ENCODE measurements at places on chromosomes 11 and 22.
A peak's percentile ranks its signal among the peaks of the same experiment; 100 is the strongest.

DNA sequence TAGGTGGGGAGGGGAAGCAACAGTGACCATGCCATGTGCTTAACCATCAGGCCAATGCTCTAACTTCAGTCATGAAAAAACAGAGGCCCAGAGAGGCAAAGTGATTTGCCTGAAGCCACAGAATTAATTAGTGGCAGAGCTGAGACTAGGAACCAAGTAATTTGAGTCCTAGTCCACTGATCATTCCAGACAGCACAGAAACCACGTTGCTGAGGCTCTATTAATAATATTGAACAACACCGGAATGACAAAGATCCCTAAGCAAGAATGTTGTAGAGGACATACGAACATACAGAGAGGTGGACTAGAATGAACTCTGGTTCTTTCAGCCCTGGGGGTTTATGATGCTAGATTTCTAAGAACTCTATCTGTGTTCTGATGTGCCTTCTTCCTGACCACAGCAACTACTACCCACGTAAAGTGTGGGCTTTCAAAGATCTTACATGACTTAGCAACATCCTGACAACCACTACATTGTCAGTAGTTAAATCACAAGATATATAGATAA is 92.3 kb downstream of the GAB2 start:
- no peak for DNase-seq

DNA sequence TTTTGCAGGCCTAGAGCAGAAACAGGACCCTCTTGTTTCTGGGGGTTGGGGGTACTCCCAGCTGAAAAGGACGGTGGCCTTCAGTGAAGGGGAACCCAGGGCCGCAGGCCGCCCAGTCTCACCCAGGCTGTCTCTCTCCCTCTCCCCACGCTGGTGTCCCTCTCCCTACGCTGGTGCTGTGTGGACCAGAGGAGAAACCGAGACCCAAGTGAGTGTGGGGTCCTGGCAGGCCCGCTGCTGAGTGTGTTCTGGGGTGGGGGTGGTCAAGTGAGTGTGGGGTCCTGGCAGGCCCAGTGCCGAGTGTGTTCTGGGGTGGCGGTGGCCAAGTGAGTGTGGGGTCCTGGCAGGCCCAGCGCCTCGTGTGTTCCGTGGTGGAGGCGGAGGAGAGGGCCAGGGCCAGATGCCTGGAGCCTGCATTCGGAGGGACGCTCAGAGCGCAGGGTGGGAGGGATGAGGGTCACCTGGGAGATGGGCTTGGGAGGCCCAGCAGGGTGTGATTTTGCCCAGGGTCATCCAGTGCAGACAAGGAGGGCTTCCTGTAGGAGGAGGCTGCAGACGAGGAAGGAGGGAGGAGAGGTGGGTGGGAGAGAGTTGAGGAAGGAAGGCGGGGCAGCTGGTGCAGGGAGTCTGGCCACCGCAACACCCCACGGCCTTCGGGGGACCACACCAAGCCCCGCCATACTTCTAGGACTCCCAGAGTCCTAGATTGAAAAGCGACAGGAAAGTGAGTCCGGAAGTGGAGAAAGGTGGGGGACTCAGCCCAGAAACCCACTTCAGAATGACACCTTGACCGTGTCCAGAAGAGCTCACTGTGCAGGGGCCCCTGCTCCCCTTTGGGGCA is 10.3 kb downstream of the TNNT3 start:
- no peak for DNase-seq

DNA sequence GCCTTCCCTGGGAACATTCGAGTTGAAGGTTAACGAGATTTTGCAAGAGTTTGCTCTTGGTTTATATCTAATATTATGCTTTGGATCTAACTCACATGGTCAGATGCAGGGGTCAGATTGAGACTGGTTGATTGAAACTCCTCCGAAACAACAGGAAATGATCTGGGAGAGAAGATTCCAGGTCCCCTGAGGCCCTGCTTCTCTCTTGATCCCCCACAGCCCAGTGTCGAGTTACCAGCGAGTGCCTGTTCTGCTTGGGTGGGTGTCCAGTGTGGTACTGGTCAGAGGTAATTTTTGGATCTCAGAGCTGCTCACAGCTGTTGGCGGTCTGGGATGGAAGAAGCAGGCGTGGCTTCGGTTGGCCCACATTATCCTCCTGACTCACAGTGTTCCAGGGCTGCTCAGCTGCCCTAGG is 9.2 kb downstream of the FBLN1 start:
- DNase-seq: peak; percentile 62

DNA sequence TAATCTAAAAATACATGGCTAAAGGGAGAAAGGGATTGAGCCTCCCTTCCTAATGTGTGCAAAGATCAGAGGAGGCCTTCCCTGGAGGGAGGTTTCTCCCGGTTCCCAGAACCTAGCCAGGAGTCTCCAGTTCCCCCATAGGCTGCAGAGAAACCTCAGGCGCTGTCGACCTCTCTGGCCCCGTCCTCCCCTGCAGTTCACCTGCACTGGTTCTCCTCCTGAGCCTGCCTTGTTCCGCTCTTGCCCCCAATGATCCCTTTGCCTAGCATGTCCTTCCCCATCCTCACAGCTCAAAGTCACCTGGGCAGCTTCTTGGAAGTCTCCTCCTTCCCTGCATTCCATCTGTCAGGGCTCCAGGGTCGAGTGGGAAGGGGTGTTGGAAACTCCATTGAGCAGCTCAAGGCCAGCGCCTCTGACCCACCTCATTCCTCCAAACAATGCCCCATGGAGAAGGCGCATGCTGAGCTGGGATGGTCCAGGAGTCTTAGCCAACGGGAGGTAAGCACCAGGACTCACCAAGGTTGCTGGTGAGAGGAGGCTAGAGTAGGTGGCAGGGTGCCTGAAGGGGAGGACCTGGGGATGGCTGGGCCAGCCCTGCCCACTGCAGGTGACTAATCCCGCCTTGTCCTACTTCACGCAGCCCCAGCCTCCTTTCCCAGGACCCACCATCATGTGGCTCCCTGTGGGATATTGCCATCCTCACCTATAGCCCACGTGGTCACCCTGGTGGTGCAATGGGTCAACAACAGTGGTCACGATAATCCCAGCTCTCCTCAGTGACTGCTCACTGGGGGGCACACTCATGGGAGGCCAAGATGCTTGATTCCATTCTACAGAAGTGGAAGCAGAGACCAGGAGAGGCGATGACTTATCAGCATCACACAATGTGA is 15.4 kb downstream of the RSPH14 start:
- DNase-seq: no peak

- no peak for DNase-seq
Observed at GRCh38 chr11:122723576-122723975, 68.1 kb downstream of the UBASH3B start.

GRCh38 chr11:11937957-11938356 is 70.5 kb downstream of the DKK3 start:
- DNase-seq: peak; percentile 45

- DNase-seq: no peak
Observed at GRCh38 chr11:104175769-104176168, 11.8 kb upstream of the PDGFD start.

DNA sequence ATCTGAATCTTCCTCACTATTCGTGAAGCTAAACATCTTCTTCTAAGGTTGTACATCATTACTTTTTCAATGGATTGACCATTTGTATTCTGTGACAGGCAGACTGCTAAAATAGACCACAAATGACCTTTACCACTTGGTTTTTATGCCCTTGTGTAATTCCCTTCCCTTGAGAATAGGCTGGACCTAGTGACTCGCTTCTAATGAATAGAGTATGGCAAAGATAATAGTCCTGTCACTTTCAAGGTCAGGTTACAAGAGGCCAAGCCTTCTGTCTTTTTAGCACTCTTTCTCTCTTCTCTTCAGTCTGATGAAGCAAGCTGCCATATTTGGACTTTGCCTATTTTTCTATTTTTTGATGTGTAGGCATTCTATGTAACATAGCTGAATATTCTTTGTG is 492.9 kb downstream of the SOX6 start:
- DNase-seq: no peak

GRCh38 chr22:19419086-19419463 is 12.5 kb downstream of the HIRA start:
- no peak for DNase-seq

DNA sequence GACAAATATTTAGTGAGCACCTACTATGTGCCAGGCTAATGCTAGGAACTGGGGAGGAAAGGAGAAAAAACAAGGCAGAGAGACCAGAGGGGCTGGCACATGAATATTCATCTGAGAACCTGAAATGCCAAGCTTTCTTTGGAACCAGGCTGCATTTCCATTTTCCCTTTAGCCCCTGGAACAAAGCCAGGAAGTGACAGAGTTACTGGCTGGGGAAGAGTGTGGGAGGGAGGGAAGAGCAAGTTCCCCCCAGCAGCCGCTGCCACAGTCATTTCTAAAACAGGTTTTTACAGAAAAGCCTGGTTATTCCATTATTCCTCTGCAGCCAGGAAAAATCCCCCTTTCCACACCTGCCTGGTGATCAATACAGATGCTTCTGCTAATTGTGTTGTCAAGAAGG is 97.0 kb downstream of the SPON1 start:
- peak; percentile 26 for DNase-seq

DNA sequence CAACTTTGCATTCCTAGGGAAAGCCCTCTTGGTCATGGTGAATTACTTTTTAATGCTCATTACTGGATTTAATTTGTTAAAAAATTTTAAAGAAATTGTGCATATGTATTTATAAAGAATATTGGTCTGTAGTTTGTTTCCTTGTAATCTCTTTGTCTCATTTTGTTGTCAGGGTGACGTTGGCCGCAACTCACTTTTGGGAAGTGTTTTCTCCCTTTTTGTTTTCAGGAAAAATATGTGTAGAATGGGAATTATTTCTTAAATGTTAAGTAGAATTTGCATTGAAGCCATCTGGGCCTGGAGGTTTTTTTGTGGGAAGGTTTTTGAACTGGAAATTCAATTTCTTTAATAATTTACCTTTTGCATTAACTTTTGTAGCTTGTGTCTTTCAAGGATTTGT is 149.1 kb downstream of the UVRAG start:
- no peak for DNase-seq

- no peak for DNase-seq
Observed at GRCh38 chr11:72838691-72839305, 24.6 kb downstream of the ATG16L2 start.

DNA sequence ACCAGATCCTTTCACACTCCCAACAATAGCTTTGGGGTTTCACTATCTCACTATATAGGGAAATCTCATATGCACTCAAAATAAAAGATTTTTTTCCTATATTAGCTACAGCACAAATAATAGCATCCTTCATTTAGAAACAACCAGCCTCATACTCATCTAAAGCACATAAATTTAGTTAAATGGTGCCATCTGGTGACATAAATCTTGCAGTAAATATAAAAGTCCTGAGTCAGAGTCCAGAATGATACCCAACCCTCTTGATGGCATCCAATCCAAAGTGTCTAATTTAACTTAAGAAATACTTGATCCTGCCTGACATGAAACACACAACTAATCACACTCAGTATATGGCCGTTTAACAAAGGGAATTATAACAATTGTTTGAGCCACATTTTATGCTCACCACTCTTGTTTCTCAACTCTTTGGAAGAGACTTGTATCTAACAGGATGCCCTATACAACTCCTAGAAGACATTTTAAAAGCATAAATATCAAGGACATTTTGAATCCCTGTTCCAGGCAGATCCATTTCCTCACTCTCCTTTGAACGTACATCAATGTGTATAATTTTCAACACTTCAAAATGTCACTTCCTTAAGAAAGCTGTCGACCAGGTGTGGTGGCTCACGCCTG is 36.2 kb downstream of the DLG2 start:
- peak; percentile 49 for DNase-seq

- no peak for DNase-seq
Observed at GRCh38 chr11:69686856-69687255, 11.7 kb upstream of the LTO1 start.

DNA sequence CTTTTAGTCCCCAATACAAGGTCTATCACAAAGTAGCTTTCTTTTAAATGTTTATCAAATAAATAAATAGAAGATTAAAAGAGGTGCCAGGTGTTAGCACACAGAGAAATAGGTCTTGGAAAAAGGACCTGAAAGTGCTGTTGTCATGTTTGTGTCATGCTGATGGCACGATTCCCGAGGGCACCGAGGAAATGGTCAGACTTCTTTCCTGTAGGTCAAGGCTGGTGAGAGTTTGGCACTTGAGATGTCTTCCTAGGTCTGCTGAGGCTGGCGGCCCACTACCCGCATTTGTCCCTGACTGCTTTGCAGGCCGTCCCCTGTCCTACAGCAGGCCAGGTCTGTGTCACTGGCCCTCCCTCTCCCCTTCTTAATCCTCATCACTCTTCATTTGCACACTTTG is 112.1 kb downstream of the ATXN10 start:
- no peak for DNase-seq

GRCh38 chr11:33531743-33532181 is 168.9 kb downstream of the C11orf91 start:
- peak; percentile 20 for DNase-seq

- DNase-seq: peak; percentile 35
Observed at GRCh38 chr22:37675930-37676735, 697 bp downstream of the LGALS1 start.

GRCh38 chr11:8839957-8840945 is 70.7 kb upstream of the AKIP1 start:
- DNase-seq: peak; percentile 75

DNA sequence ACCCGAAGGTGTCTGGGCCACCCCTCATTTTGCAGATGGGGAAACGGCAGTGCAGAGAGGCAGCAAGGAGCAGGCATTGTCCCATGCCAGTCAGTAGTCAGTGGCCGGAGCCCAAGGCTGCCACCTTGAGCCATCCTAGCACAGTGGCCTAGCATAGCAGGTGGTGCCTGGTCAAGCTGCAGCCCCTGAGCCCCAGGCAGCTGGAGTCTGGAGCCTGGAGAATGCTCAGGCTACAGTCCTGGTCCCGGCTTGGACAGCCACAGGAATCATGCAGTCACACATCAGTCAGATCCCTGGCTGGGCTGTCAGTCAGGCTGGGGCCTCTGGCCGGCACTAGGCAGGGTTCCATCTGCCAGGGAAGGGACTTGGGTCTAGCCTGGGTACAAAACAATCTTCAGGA is 18.6 kb downstream of the KCNC1 start:
- no peak for DNase-seq

- no peak for DNase-seq
Observed at GRCh38 chr11:75905434-75905833, 90.4 kb downstream of the UVRAG start.

DNA sequence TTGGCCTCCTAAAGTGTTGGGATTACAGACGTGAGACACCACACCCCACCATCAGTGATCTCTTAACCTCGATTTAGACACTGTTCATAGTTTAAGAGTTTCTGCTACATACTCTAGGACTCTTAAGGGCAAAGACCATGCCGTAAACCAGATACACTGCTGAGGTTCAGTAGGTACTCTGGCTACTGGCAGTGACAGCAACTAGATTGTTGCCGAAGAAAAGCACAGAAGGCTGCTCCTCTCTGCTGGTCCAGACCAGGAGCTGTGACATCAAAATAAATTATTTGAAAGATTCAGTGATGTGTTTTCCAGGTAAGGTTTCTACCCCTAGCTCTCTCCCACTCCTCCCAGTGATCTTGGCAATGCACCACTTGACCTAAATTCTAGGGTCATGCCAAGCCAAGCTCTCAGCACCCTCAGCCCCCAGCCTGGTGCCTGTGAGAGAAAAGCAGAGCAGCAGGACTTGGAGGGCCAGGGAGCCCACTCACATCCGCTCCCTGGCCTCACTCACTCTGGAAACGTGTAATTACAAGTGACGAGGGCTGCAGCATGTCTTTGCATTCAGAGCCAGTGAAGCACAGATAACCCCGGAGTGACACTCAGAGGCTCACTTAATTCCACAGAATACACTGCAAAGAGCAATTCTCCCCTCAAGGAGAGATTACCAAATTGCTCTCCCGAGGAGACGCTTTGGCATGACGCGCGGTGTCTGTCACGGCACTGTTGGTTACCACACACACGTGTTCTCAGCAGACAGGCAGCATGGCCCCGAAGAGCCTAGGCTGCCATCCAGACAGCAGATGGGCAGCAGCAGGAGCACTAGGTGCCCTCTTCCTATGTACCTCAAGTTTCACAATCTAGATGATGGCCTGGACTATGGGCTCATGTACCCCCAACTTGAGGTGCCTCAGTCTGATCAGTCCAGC is 96.9 kb upstream of the PITPNB start:
- no peak for DNase-seq

Data from kidney tubule cell (primary cell).